ENCODE measurements at places on chromosomes 1 and 21.

DNA sequence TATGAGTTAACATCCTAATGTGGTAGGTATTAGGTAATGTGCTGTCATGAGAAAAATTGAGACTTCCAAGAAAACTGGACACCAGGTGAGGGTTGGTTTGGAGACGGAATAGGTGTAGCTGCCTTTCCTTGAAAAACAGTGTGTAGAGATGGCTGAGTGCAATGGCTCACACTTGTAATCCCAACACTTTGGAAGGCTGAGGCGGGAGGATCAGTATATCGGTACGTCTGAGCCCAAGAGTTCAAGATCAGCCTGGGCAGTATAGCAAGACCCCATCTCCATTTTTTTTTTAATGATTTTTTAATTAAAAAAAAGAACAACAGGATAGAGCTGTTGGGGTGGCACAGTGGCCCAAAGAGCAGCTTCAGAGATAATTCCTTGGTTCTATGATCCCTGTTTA, 6.8 kb upstream of the PPP1R8 start:
- DNase-seq, result no peak

DNA sequence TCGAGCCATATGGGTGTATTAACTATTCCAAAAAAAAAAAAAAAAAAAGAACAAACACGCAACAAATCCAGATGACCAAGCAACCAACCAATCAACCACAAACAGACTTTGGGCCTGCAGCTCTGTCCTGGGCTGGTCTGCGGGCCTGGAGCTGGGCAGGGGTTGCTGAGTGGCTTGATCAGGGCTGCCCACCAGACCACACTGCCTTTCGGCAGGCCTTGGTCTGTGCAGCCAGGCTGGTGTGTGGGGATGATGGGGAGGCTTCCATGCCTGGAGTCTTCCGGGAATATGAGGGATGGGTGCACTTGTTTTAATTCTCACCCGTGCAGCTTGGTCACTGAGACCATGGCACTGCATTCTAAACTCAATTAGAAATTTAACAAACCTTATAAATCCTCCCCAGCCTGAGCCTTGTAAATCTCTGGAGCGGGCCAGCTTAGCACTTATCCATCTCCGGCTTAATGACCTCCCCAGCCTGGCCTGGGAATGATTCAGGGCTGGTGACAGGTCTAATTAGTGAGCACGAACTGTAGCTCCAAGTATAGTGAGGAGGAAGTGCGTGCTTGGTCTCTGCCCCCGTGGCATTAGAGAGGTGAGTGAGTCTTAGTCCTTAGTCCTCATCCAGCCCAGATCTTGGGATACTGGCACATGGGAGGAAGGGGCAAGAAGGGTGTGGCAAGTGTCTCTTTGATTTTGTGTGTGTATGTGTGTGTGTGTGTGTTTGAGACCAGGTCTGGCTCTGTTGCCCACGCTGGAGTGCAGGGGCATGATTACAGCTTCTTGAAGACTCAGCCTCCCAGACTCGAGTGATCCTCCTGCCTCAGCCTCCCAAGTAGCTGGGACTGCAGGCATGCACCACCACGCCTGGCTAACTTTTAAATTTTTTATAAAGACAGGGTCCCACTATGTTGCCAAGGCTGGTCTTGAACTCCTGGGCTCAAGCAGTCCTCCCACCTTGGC, 74.6 kb upstream of the CSF3R start:
- no peak for DNase-seq

GRCh38 chr1:69911301-69911801, 294.0 kb downstream of the LRRC40 start:
- DNase-seq, result no peak

DNA sequence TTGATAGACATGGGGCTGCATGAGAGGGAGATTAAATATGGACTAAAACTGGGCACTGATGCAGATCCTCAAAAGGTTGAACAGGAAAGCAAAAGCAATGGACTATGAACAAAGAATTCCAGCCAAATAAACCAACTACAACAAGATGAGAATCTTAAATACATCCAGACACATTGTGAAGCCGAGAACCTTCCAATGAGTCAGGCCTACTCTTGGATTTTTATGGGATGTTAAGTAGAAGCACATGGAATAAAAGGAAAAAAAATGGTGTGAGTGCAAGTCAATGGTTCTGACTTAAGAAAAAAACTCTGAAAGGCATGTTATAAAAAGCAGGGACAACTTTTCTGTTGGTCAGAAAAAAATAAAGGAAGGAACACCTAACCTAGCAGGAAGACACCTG, 227.2 kb downstream of the DPYD start:
- DNase-seq, result no peak

GRCh38 chr1:205317311-205317917, 4.1 kb downstream of the NUAK2 start:
- DNase-seq, result no peak

DNA sequence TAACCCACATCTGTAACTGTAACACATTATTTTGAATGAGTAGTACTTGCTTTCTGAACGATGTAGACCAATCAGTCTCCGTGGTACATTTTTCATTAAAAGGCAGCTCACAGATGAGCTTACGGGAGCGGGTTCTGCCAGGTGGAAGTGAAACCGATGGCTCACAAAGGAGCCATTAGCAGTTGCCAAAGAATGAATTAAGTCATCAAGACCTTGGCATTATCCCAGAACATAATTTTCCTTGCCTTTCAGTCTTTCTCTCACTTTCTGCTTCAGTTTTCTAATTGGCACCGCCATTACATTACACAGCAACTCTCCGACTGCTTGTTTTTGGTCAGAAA, 33.5 kb upstream of the UTS2 start:
- DNase-seq, result no peak

DNA sequence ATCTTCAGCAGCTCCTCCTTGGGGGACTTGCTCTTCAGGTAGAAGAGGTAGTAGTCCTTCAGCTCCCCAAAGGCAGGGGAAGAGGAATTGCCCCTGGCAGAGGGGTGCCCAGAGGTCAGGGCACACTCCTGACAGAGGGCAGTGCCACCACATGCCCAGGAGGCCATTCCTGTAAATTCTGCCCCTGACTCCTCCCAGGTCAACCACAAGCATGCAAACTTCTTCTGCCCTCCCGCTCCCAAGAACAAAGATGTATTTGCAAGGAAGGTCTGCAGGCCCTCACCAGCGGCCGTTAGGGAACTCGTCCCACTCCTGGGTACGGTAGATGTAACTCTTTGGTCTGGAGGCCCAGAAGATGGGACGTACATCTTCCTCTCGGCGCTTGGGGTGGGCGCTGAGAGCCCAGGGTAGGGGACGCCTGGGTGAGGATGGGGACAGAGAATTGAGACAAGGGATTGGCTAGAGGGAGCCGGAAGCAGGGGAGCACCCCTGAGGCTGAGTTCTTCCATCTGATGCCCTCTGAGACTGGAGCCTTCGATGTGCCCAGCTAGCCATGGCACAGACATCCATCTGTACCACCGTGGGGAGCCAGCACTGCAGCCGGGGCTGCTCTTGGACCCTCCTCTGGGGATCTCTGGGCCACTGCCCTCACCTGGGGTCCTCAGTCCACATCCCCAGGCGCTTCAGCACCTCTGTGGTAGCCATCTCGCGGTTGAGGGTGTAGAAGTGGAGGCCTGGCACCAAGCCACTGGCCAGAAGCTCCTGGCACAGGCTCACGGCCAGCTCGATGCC, 11.1 kb downstream of the MTHFR start:
- no peak for DNase-seq

- DNase-seq, result no peak
These were observed 65.6 kb downstream of the NCAM2 start for GRCh38 chr21:21063828-21064227.

DNA sequence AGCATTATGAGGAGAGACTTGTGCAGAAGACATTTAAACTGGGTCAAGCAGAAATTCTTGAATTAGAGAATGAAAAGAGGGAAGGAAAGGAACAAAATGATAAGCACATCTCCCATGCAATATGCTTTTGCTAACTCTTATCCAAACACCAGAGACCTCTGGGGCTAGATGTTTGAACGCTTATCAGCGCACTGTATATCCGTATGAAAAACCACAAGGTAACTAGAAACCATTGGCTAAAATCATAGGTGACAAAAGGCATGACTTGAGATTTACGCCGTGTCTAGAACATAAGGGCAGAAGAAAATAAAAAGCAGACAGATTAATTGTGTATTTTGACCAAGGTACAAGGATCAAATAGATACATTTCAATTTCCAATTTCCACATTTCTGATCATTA, 38.0 kb upstream of the TIAM1 start:
- DNase-seq, result no peak

DNA sequence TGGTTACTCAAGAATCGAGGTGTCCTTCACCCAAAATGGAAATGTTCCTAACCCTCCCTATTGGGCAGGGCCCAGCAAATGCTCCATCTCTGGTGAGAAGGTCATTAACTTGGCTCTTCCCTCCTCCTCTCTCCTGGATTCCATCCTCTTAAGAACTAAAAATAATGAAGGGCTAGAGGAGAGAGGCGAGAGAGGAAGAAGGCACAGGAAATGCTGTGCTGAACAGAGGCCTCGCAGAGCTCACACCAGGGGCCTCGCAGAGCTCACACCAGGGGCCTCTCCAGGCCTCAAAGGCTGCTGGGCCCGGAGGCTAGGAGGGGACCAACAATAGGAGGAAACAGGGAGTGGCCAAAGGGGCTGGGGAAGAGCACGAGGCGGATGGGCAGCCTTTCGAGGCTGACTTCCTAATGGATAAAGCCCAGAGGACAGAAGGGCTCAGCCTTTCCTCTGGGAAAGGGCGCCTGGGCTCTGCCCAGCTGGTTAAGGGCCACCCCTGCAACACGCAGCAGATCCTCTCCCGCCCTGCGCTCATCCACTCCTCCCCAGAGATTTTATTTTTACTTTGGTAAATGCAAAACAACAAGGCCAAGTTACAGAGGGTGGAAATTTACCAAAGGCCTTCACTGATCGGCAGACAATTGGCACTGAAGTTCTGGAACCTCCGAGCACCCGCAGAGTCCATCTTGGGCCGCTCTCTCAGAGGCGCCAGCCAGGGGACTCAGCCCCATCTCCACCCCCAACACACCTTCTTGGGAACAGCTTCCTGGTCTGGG, 78.5 kb downstream of the ITPKB start:
- no peak for DNase-seq

DNA sequence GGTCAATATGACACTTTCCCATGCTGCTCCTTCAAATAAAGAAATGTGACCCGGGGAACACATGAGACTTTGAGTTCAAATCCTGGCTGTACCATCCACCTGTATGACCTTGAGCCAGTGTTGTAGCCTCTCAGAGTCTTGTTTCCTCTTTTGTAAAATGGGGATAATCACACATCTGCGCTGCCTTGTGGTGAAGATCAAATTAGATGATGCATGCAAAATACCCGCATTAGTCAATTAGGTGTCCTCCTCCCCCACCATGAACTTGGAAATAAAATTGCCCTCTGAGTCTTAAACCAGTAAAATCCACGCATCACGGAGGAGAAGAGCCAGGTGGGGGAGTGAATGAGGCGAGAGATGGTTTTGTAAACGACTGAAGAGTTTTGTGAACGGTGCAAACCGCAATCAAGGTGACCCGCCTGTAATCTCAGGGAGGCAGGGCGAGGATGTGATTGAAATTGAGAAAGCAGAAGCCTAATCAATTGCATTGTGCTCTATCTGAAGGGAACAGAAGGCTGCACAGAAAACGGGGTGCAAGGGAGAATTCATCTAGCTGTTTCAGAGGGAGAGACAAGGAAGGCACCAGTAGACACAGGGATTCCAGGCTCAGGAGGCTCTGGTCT, 5.8 kb upstream of the AHDC1 start:
- no peak for DNase-seq

DNA sequence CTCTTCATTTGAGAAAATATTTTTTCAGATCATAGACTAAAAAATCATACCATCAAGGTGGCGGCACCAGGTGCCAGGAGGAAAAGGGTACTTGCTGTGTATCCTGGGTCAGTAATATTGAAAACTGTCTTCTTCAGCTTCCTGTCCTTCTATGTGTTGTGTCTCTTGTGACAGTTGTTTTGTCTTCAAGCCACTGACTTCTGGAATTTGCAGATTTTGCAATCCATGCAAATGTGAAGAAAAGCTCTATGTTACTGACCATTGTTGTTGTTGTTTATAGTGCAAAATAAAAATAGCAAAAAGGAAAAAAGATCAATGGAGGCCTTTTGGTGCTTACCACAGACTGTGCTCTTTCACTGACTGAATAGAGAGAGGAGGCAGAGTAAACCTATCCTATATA, 83.2 kb upstream of the RHOU start:
- no peak for DNase-seq

DNA sequence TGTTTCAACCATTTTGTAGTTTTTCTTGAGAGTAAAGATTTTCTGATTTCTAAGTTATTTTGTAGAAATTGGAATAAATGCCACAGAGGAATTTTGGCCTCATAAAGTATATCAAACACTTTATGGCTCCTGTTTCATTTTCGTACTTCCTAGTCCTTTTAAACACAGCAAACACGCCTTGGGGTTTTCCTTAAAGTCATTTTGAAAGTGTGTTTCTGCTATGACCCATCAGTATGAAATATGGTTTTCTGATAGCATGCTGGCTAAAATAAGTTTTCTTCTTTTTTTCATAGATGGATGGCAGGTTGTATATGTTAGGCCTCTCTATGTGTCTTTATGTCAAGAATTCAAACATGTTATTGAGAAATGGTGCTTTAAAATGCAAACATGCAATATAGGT, 940.1 kb upstream of the TMPRSS15 start:
- no peak for DNase-seq

- DNase-seq, result no peak
These were observed 3.2 kb downstream of the LRRC8C start for GRCh38 chr1:89635825-89636815.

DNA sequence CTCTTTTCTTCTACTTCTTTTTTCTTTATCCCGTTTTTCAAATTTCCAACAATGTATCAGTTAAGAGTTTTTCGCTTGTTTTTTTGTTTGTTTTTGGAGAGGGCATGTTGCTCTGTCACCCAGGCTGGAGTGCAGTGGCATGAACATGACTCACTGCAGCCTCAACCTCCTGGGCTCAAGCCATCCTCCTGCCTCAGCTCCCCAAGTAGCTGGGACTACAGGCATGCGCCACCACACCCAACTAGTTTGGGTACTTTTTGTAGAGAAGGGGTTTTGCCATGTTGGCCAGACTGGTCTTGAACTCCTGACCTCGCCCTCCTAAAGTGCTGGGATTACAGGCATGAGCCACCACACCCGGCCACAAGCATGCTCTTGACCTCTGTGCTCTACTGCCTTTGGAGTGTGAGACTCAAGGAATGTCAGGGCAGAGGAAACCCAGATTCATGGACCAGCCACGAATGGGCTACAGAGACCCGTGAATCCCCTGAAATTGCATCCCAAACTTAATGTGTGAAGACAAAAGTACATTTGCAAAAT, 65.1 kb upstream of the HSD17B7 start:
- DNase-seq, result no peak

- DNase-seq, result no peak
These were observed 3.0 kb downstream of the PRKCZ start for GRCh38 chr1:2053217-2053616.

Data from iPS DF 19.7 (cell line).